ENCODE measurements at places on chromosomes 3 and 15.

GRCh38 chr3:59273976-59274375 is 224.2 kb upstream of the CFAP20DC start:
- no peak for DNase-seq

- no peak for DNase-seq
Measured at GRCh38 chr3:102194001-102194400, 240.8 kb upstream of the ZPLD1 start.

DNA sequence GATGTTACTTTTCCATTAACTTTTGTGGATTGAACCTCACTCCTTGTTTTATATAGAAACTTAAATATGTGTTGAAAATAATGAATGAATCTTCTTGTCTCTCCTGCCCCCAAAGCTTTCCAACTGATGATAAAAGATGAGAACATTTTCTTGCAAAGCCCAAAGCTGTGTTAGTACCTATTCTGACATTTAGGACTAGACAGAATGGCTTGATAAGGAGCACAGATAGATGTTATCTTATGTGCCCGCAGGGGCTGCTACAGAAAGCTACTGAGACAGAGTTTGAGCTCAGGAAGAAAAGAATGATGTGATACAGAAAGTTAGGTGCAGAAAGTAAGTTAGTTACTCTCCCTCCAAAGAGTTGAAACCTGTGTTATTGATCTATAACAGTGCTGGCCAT is 109.4 kb upstream of the ATP11B start:
- DNase-seq: no peak

GRCh38 chr15:99105514-99106341 is 848 bp downstream of the SYNM start:
- peak; percentile 3 for DNase-seq

DNA sequence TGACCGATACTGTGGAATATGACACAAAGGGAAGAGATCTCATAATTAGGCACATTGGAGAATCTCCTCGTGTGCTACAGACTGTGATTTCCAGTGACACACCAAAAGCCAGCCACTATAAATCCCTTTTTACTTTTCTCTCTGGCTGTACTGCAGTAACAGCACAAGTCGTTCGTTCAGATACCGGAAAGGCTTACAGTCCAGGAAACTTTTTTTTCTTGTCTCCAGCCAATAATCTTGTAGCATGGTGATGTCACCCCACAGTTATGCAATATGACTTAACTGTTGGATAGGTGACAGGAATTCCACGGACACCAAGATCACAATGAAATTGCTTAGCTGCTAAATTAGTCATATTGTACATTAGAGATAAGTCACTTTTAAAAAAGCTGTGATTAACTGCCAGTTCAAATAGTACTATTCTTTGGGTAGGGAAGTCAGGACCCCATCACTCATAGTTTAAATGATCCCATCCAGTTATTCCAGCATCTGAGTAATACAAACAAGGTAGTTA is 36.3 kb upstream of the TSC22D2 start:
- DNase-seq: no peak

DNA sequence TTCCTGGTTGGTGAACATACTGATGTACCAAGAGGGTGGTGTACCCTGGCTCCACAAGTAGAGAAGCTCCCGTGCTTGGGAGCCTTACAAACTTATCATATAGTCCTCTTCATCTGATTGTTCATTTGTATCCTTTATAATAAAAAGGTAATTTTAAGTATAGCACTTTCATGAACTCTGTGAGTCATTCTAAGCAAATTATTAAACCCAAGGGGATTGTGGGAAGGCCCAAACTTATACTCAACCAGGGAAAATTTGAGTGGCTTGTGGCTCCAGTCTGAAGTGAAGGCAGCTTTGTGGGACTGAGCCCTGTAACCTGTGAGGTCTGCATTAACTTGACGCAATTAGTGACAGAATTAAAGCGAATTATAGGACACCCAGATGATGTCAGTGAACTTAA is 29.0 kb downstream of the TTBK2 start:
- no peak for DNase-seq

All from NCI-H2081 treated with DMSO at 0.1 percent for 48 hours (cell line).